ENCODE measurements at places on chromosomes 2 and 18. TPM values are rescaled to one million over a fixed set of nuclear protein-coding genes. Genes with fewer than 3 reads are reported as not detected.

- DNase-seq = no peak
- no peaks in the 10 kb centered on the region for H3K4me1 ChIP-seq
- H3K36me3 ChIP-seq = peaks cover 36% of the 10 kb centered on the region
- no peak overlapping the region for H3K4me3 ChIP-seq
These were observed 51.8 kb downstream of the ATIC start for GRCh38 chr2:215363461-215364156.

DNA sequence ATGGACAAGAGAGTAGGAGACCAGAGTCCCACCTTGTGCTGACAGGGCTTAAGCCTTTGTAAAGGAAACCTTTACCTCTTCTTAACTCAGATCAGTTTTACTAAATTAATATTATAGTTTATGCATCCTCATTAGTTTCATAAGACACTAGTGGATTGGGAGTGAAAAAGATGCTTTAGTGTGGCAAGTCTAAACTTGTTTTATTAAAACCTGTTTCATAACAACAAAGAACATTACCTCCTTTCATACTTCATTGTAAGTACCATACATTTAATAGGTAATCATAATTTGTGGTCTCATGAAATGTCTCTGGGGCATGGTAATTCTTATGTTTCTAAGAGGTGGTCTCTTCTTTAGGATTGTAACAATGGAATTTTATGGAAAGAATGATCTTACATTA, 63.4 kb downstream of the PIKFYVE start:
- H3K36me3 ChIP-seq = no peaks in the 10 kb centered on the region
- H3K27ac ChIP-seq = no peak overlapping the region
- DNase-seq = no peak
- H3K4me3 ChIP-seq = no peak overlapping the region
- no peaks in the 10 kb centered on the region for H3K27me3 ChIP-seq

DNA sequence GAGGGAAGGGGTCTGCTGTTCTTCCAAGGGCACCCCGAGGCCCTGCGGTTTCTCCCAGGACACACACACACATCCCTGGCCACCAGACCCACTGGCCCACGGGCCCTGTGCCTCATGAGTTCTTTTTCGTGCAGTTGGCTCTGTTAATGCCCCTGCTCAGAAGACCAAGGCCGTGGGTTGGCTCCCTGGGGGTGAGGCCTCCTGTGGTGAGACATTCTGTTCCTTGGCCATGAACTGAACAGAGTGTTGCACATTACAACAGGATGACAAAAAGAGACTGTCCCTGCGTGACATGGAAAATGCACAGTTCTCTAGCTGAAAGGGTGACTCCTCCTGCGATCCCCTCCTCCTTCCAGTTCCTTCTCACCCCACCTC, 30.7 kb downstream of the SH2D6 start:
- no peak overlapping the region for H3K4me3 ChIP-seq
- no peak for DNase-seq
- no peaks in the 10 kb centered on the region for H3K36me3 ChIP-seq
- no peak overlapping the region for H3K27ac ChIP-seq

DNA sequence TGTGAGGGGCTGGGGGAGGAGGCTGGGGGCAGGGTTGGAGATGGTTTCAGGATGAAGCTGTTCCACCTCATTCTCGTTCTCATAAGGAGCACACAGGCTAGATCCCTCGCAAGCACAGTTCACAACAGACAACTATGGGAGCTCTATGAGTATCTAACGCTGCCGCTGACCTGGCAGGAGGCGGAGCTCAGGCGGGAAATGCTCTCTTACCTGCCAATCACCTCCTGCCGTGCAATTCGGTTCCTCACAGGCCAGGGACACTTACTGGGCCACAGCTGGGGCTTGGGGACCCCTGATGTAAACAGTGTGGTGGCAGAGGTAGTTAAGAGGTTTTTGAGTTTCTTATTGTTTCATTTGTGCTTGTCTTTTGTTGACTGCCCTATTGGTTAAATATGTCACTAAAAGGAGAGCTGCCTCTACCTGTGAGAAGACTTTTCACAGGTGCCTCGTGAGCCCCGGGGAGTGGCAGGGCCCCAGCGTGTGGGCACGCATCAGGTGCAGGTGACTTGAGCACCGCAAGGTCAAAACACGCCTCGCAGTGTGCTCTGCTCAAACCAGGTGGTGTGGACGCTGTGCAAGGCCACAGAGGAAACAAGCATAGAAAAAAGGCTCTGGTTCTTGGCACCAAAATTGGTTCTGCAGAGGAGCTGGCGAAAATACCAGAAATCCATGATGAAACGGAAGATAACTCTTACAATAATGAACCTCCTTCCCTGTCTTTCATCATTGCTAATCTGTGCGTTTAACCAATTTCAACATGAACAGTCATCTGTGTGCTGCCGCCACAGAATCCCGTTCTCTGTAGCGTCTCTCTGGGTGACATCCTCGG, 10.2 kb downstream of the MLPH start:
- no peak for DNase-seq
- peaks cover 5% of the 10 kb centered on the region for H3K4me1 ChIP-seq
- H3K36me3 ChIP-seq = peaks cover 3% of the 10 kb centered on the region
- H3K27me3 ChIP-seq = peaks cover 13% of the 10 kb centered on the region
- no peak overlapping the region for H3K27ac ChIP-seq

DNA sequence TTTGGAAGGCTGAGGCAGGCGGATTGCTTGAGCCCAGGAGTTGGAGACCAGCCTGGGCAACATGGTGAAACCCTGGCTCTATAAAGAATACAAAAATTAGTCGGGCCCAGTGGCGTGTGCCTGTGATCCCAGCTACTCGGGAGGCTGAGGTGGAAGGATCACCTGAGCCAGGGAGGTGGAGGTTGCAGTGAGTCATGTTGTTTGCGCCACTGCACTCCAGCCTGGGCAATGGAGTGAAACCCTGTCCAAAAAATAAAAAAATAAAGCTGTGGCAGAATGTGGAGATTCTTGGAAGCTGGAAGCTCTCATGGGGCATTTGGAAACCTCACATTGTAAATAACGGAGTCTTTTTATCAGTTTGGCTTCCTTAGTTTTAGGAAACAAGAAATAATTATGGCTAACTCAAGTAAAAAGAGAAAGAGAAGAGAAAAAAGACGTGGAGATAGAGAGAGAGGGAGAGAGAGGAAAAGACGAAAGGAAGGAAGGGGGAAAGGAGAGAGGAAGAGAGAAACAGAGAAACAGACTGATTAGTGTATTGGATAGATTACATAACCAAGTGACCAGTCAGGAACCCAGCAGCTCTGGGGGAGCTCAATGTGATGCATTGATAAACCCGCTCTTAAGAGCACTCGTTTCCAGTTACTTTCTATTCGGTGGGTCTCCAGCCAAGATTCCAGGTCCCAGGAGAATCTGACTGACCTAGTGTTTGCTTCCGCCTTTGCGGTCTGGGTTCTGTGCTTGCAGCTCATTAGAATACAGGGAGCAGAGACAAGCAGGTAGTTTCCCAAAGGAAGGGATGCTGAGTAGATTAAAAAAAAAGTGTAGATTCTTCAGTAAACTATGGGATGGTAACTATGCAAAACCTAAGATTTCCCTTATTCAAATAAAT, 1.1 kb upstream of the SPAST start:
- H3K4me1 ChIP-seq = peaks cover 27% of the 10 kb centered on the region
- H3K27ac ChIP-seq = no peak overlapping the region
- DNase-seq = no peak
- peak overlapping the region; percentile 99 for H3K4me3 ChIP-seq
- no peaks in the 10 kb centered on the region for H3K36me3 ChIP-seq

GRCh38 chr2:206232287-206233035, 42.0 kb upstream of the ZDBF2 start:
- H3K4me3 ChIP-seq = no peak overlapping the region
- no peak overlapping the region for H3K27ac ChIP-seq
- DNase-seq = no peak
- peaks cover 9% of the 10 kb centered on the region for H3K4me1 ChIP-seq
- no peaks in the 10 kb centered on the region for H3K36me3 ChIP-seq

DNA sequence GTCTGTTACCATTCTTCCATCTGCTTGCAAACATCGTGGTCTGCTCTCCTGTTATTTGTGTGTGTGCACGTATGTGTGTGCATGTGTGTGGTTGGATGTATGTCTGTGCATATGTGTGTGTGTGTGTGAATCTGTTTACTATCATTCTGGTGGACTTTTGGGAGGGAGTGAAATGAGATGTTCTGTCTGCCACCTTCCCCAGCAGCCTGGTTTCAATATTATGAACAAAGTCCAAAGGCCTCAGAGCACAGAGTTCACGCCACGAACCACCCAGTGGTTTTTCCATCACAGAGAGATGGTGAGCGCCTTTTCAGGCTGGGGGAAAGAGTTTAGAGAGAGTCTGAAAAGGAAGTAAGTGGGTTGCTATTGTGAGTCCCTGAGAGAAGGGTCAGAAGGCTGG, 67.1 kb upstream of the YWHAQ start:
- peaks cover 5% of the 10 kb centered on the region for H3K4me1 ChIP-seq
- DNase-seq = no peak
- no peak overlapping the region for H3K27ac ChIP-seq
- no peaks in the 10 kb centered on the region for H3K27me3 ChIP-seq
- no peaks in the 10 kb centered on the region for H3K36me3 ChIP-seq
- H3K4me3 ChIP-seq = no peak overlapping the region

The MYO1B gene
- total RNA-seq = 107 TPM

The UGT1A4 gene
- not detected for total RNA-seq

DNA sequence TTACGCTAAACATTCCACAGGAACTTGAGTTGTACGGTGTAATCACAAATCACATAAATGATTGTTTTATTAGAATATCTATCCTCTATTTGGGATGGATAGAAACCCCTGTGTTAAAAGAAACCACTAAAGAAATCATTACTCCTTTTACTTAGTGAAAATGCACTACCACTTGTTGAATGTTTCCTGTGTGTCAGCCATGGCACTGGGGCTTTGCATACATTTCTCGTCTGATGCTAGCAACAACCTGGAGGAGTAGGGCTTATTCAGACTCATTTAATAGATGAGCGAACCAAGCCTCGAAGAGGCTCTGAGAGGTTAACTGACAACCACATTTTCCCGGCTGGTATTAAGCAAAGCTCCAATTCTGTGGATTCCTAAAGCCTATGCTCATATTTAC, 60.5 kb upstream of the PELI1 start:
- H3K27ac ChIP-seq = peak overlapping the region; percentile 92
- peaks cover 35% of the 10 kb centered on the region for H3K4me1 ChIP-seq
- H3K36me3 ChIP-seq = no peaks in the 10 kb centered on the region
- DNase-seq = no peak
- H3K27me3 ChIP-seq = no peaks in the 10 kb centered on the region
- H3K4me3 ChIP-seq = no peak overlapping the region

DNA sequence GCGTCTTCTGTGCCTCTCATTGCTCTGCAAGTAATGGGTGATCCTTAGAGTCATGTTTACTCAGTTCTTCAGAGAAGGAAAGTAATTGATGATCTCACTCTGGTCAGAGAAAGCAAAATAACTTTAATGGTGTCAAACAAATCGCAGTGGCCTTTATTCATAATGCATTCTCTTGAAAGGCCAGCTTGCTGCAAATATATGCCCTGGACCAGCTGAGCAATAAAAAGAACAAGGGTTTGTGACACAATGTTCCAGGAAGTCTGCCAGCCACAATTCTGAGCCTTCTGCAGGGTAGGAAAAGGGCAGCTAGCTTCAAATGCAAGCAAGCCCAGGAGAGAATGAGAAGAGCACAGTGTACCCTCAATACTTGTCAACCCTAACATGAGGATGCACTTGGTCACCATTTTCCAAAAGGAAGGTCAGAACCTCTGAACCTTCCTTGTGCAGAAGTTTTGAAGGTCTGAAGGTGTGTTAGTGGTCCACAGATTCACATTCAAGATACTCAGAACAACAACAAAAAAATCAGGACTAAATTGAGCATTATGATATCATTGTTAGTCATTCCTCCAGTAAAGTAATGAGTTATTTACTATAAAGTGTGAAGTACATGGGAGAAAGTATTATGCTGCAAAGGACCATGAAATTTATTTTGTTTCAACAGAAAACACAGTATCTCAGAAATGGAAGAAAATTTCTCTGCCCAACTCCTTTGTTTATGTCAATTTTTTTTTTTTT, 355.6 kb downstream of the PAX3 start:
- no peak for DNase-seq
- H3K36me3 ChIP-seq = no peaks in the 10 kb centered on the region
- H3K4me1 ChIP-seq = peaks cover 5% of the 10 kb centered on the region

GRCh38 chr2:230254152-230254881, 28.8 kb downstream of the SP140 start:
- peaks cover 5% of the 10 kb centered on the region for H3K27me3 ChIP-seq
- peaks cover 6% of the 10 kb centered on the region for H3K4me1 ChIP-seq
- H3K36me3 ChIP-seq = no peaks in the 10 kb centered on the region
- no peak overlapping the region for H3K27ac ChIP-seq
- no peak for DNase-seq

The DTYMK gene
- 108 TPM for total RNA-seq

- H3K4me1 ChIP-seq = peaks cover 53% of the 10 kb centered on the region
- no peaks in the 10 kb centered on the region for H3K36me3 ChIP-seq
These were observed 448 bp downstream of the IMPA2 start for GRCh38 chr18:11981543-11982366.

The FBLN7 gene
- 21.4 TPM for total RNA-seq

DNA sequence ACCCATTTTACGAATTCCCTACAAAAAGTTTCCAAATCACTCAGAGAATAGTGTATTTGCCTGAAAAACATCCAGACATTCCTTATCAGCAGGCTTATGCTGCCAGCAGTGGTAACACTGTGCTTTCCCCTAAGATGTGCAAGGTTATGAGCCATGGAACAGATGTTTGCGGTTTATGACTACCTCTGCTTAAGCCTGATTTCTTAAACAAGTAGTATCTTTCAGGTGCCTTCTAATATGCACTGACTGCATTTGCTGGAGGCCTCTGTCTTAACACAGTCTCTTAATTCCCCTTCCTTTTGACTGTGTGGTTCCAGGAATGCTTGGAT, 54.8 kb downstream of the CDC42EP3 start:
- DNase-seq = no peak
- no peaks in the 10 kb centered on the region for H3K27me3 ChIP-seq
- H3K36me3 ChIP-seq = no peaks in the 10 kb centered on the region
- H3K4me3 ChIP-seq = no peak overlapping the region
- peaks cover 6% of the 10 kb centered on the region for H3K4me1 ChIP-seq

DNA sequence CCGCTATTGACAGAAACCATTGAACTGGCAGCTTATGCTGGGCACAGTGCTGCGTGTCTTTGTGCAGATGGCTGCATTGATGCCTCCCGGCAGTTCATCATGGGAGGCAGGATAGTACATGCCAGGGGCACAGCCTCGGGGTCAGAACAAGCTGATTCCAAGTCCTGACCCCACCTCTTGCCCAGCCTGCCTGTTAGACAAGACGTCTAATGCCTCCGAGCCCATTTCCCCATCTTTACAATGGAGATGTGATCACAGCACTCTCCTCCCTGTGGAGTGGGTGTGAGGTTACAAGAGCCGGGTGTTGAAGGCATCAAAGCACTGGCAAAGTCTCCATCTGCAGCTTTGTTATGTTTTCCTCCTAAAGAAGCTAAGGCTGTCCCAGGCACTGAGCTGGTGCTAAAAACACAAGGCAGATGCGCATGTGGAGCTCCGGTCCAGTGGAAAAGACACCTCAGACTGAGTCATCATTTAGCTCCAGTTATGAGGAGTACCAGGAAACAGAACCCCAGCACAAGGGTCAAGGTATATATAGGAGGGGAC, 125.7 kb upstream of the EPAS1 start:
- no peaks in the 10 kb centered on the region for H3K4me1 ChIP-seq
- no peak overlapping the region for H3K4me3 ChIP-seq
- DNase-seq = no peak

GRCh38 chr2:10083046-10083445, 2.8 kb upstream of the CYS1 start:
- H3K27ac ChIP-seq = no peak overlapping the region
- H3K36me3 ChIP-seq = no peaks in the 10 kb centered on the region
- no peak for DNase-seq
- peaks cover 87% of the 10 kb centered on the region for H3K27me3 ChIP-seq

GRCh38 chr2:219289195-219289536, 10.0 kb downstream of the DNAJB2 start:
- no peaks in the 10 kb centered on the region for H3K36me3 ChIP-seq
- H3K4me3 ChIP-seq = no peak overlapping the region
- DNase-seq = no peak
- H3K27me3 ChIP-seq = peaks cover 11% of the 10 kb centered on the region

The NPAS2 gene
- 2.6 TPM for total RNA-seq

Measured in neural crest cell (in vitro differentiated cells).